ENCODE measurements at places on chromosomes 16 and 17.

DNA sequence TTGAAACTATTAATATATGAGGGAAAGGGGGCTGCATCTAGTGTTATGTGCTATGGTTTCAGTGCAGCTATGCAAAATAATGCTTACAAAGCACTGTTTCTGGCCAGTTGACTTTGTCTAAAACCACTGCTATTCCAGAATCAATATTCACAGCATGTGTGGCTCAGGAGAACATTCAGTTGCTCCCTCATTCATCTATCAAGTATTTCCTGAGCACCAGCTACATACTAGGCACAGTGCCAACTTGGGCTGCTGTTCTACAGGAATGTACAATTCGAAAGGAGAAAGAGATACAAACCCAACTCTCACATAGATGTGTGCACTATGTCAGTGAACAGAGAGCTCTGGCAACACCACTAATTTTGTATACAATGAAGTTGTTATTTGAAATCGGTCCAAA lies 183.0 kb downstream of the PHKB start:
- DNase-seq = no peak

DNA sequence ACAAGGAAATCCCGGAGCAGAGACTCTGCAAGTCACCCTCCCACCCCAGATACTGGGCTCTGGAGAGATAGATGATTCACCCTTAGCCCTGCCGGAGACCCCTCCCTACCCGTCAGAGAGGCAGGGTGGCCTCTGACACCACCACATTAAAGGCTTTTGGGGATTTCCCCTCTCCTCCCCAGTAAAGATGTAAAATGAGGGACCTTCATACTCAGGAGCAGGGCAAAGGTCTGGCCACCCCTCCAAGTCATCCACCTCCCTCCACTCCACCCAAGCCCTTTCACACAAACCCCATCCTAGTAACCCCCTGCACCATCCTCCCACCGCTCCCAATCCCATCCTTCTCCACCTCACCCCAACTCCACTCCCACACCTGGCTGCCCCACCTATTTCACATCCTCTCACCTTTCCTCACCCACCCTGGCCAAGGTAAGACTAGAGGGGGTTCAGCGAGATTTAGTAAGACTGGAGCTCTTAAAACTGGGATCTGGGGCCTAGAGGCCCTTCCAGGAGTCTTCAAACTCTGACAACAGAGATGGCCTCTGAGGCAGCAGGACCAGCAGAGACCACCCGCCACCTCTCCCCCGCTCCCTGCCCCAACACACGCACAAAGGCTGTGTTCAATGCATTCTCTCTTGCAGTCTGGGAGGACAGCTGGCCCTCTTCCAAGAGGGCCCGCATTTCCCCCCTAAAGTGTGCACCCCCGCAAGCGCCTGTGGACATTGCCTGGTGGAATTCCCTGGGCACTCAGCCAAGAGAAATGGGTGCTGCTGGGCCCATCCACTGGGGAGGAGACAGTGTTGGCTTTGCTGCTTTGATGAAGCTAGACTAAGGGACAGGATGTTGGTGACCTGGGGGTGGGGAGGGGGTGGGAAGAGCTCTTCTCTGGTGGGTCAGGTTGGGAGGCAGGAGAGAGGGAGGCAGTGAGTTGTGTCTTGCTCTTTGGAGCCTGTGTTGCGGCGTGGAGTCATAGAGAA lies 1.1 kb downstream of the ABAT start:
- DNase-seq = no peak

- no peak for DNase-seq
Measured at GRCh38 chr16:3192476-3193019, 4.5 kb downstream of the OR1F1 start.

DNA sequence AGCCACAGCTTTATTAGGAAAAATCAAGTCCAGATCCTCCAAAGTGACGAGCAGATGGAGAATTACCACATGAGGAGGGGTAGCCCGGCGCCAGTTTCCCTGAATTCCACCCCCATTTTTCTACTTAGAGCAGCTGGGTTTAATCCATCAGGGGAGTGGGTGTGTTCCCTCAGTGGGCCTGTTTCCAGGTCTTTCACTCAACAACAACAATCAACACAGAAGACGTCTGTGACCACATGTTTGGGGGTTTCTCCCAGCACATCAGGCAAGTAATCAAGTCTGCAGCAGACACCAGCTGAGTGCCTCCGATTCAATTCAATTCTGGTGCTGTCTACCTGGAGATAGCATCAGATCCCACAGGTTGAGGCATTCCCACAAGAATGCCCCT lies 6.8 kb downstream of the SLC6A2 start:
- no peak for DNase-seq

- no peak for DNase-seq
Measured at GRCh38 chr16:57374067-57374534, 1.8 kb downstream of the CX3CL1 start.

GRCh38 chr17:16910341-16910740 lies 61.6 kb downstream of the TNFRSF13B start:
- peak; percentile 25 for DNase-seq

DNA sequence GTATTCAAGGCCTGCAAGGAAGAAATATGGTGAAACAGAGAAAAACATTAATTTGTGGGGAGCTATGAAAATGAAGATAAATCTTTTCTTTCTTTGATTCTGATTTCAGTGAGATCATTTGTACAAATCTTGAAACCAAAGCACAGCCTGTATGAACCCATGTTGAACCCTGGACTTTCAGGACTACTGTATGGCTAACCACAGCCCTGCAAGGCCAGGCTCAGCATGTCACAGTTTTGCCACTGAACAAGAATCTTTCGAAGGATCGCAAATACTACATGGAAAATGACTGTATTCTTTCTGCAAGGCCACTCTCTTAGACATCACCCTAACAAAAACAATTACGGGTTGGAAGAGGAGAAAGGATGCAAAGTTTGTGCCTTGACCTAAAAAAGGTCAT lies 161.7 kb upstream of the MAF start:
- DNase-seq = no peak

GRCh38 chr17:27631897-27632725 lies 1.1 kb downstream of the LGALS9 start:
- DNase-seq = no peak

- peak; percentile 95 for DNase-seq
Measured at GRCh38 chr16:75244844-75245758, 6.3 kb downstream of the BCAR1 start.
